ENCODE measurements at places on chromosomes 3 and 15.

GRCh38 chr15:75573648-75574384 lies 5.3 kb downstream of the PTPN9 start:
- DNase-seq = no peak

DNA sequence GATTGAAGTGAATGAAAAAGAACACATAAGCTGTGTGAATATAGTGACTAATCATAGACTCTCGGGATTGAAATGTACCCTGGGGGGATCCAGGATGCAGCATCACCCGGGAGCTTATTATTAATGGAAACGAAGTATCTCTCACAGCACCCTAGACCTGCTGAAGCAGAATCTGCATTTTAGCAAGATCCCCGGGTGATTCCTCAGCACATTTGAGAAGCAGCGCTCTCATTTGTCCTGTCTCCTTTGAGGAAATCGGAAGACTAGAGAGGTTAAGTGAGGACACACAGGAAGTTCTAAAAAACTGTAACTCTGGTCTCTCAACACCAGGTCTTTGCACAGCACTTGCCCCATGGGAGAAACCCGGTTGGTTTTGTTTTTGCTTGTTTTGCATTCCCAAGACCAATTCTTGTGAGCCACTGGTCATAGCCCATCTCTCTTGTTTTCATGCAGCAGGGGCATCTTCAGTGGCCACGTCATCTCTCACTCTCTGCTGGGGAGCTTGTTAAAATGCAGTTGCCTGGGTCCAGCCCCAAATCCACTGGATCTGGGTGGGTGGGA lies 30.2 kb downstream of the ZNF710 start:
- DNase-seq = no peak

- DNase-seq = no peak
These were observed 123.9 kb downstream of the RSRC1 start for GRCh38 chr3:158233791-158234190.

DNA sequence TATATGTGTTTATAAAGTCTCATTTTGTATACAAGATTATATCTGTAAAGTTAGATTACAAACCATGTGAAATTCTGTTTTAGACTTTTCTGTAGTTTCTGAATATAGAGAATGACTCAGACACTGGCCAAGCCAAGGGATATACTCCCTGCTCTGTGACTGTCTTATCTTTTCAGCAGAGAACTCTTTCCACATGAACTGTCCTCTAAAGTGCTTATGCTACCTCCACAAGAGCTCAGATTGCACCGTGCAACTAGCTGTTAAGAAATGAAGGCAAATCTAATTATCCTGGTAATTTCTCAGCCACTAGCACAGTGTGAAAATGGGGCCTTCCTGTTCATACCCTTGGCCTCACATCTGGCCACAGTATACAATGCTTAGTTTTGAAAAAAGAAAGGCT lies 44.3 kb upstream of the CPNE4 start:
- DNase-seq = no peak

GRCh38 chr3:17802950-17803349 lies 60.5 kb upstream of the TBC1D5 start:
- DNase-seq = no peak

GRCh38 chr3:3170998-3171397 lies 8.5 kb downstream of the CRBN start:
- DNase-seq = no peak

DNA sequence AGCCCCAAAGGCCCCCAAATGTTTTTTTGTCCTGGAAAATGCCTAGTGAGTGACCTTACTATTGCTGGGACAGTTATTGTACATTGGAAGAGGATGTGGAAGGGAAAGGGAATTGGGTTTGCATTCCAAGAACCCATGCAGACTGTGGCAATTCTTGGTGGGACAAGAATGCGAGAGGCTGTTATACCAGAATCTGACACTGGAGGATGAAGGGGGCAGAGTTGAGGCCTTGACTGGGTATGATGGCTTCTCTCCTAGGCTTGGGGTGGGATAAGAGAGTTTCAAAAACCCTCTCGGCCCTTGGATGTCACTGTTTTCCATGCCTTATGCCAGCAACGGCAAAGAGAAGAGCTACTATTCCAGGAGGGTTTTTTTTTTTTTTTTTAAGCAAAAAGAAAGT lies 25.3 kb downstream of the IL16 start:
- DNase-seq = no peak

GRCh38 chr15:81284256-81285031 lies 39.5 kb downstream of the STARD5 start:
- DNase-seq = no peak

DNA sequence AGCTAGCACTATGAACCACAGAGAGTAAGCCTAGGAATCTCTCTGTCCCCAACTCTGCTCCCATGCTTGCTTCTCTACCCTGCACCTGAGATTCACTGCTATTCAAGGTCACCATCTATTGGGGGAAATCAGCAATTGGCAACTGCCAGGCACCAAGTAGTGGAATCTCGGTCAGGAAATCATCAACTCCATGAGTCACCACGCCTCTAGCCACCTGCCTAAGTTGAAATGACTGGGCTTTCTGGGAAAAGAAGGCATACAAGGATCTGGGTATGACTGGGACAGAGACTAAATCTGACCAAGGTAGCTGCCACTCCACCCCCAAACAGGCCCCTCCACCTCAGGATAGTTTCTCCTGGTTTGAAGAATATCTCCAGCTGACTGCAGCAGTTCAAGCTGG lies 464.1 kb upstream of the CBLB start:
- DNase-seq = no peak

GRCh38 chr15:52086011-52086786 lies 26.4 kb downstream of the BCL2L10 start:
- DNase-seq = no peak

GRCh38 chr15:93372208-93372864 lies 283.3 kb upstream of the RGMA start:
- no peak for DNase-seq

GRCh38 chr3:94961423-94962100 lies 898.7 kb downstream of the NSUN3 start:
- DNase-seq = no peak

DNA sequence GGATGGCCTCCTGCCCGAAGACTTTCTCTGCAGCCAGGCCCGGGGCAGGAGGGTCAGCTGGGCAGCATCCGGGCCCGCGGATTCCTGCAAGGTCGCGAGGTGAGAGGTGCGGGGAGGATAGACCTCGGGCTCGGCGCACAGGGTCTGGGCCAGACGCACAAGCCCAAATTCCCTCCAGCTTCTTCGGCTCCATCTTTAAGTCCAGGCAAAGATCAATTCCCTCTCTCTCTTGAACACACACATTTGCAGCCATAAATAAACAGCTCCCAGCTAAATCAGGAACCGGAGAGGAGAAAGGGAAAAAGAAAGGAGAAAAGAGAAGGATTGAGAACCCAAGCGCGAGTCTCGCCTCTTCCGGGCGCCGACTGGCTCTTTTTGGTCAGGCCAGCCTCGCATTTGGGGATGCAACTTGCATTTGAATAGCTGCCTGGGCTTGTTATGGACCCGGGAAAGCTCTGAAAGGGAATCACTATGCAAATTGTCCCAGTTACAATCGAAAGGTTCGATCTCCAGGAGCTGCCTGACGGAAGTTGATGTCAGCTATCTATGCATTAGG lies 14.5 kb upstream of the ONECUT1 start:
- no peak for DNase-seq

DNA sequence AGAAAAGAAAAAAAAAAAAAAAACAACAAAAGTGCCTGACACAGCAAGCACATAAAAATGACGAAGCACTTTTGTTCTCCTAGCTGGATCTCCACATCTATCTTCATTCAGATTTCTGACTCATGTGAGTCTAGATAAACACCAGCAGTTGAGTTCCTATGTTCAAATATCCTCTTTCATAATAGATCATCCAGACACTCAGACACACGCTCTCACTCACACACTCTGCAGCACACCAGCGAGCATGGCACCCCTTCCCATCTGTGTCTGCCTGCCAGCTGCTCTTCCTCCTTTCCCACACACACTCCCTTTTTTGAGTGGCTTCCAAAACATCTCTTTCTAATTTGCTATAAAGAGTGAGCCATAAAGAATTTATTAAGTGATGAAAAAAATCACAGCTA lies 19.8 kb upstream of the CELF6 start:
- DNase-seq = no peak

GRCh38 chr15:90432253-90432652 lies 44.2 kb downstream of the IQGAP1 start:
- DNase-seq = no peak

DNA sequence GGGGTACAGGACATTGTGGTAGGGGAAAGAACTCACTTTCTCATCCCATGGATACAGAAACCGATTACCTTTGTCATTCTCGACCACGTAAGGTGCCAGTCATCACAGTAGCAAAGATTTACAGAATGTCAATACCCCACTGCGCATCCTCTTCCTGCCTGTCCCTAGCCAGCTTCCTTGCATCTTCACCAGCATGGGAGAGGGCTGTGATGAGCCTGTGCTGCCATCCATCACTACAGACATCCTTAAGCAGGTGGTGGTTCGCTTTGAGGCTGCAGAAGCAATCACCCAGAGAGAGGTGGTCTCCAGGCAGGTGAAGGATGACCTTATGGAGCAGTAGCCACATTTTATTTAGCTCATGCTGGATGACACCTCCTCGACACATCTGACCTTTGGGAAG lies 23.3 kb upstream of the ARIH1 start:
- no peak for DNase-seq

DNA sequence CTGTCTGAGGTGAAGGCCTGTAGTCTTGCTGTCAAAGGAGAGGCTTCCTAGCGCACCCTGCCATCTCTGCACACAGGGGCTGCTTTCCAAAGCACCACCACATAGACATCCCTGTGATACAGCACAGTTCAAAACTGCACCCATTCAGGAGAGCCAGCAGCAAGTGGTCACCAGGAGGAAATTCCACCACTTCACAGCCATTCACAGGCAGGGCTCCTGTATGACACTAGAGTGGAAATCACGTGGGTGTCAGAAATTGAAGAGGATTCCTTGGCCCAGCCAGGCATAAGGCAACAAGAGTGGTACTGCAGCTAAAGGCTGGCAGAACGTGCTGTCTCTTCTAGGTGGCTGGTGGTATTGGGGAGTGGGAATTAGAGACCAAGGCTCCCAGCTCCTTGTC lies 102.8 kb downstream of the RFTN1 start:
- no peak for DNase-seq

GRCh38 chr3:150150633-150151032 lies 179.9 kb upstream of the PFN2 start:
- no peak for DNase-seq

GRCh38 chr3:69458803-69459365 lies 73.0 kb upstream of the FRMD4B start:
- DNase-seq = no peak

GRCh38 chr3:138389841-138390581 lies 41.6 kb downstream of the MRAS start:
- no peak for DNase-seq

- peak; percentile 47 for DNase-seq
These were observed at the start of gene CPEB1 for GRCh38 chr15:82647045-82647834. Gene CPEB1 (minus strand): TSS chr15:82647363. CDS start chr15:82628459, 18,904 bp downstream.

DNA sequence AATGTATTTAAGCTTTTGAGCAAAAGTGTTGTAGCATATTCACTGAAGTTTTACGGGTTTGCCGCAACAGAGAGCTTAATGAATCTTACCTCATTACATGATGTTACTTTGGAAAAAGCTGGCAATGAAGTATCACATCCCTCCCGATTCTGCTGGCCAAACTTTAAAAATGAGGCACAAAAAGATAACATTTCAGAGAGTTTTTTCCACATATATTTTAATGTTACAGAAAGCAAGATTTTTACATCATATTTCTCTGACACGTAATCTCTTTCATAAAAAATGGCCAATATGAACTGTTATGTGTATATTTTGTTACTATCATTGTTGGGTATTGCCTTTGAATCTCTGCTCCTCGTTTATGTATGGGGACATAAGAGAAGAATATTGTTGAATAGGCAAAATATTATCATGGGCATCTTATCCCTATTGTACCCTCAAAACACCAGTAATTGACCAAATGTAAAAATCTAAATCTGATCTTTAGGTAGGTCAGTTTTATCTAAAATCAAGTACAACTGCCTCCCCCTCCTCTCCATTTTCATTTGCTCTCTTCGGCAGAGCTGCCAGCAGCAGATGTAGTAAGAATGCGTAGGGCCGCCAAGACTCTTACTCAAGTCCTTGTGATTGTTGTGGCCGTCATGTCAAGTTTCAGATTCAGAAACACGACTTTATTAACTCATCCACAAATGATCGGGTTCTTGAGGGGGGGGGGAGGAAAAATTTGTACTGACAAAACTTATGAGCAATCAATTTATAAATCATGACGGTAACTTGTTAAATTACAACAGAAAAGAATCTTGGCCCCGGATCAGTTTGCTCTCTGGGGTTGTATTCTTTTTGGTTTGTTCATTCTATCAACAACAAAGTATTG lies 106.7 kb upstream of the THRB start:
- DNase-seq = no peak

Measured in right forelimb (tissue), 1 donor.